Iris pigment epithelial cell (primary cell): ENCODE measurements at places on chromosomes 2 and 18.
A peak's percentile ranks its signal among the peaks of the same experiment; 100 is the strongest.

DNA sequence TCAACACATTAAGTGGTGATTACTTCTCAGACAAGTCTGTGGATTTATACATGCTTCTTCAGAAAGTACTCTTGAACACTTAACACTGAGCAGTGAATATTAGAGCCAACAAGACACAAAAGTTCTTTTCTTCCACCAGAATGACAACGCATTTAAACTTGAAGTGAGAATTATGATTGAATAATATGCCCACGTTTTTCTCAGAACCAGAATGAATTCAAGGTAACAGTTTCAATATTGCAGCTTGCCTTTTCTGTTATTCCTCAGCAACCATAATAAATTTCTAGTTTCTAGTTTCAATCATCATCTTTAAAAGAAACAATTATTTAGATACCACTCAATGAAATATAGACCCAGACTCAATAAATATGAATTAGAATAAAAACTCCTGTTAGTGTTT lies 547.0 kb downstream of the NUP35 start:
- DNase-seq, result no peak

DNA sequence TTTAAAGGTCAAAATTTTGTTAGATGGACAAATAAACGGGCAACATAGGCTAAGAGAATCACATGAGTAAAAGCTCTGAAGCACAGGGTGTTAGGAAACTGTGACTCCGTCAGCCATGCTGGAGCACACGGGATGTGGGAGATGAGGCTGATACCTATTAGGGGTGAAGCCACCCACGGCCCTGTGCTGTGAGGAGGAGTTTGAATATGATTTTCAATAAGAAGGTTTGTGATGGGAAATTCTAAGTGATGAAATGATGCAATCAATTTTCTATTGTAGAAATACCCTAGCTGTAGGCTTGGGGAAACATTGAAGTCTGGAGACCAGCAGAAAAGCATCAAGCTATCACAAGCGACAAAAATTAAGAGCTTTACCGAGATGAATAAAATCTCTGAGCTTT lies 431.3 kb downstream of the CMPK2 start:
- DNase-seq, result no peak

DNA sequence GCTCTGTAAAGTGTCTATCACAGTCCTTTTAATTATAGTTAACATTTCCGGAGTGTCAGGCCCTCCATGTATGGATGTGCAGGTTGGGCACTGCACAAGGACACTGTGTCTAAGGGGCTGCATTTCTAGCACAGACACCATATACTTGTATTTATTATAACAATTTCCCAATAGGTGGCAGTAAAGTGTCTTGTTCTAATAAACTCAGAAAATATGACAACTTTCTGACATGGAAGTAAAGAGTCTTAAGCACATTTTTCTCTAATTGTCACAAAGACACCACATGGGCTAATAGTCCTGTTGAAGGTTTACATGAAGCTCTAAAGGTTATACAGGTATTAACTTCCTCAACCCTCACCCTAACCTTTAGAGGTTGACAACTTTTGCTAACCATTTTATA lies 156.6 kb downstream of the DYSF start:
- peak; percentile 32 for DNase-seq

DNA sequence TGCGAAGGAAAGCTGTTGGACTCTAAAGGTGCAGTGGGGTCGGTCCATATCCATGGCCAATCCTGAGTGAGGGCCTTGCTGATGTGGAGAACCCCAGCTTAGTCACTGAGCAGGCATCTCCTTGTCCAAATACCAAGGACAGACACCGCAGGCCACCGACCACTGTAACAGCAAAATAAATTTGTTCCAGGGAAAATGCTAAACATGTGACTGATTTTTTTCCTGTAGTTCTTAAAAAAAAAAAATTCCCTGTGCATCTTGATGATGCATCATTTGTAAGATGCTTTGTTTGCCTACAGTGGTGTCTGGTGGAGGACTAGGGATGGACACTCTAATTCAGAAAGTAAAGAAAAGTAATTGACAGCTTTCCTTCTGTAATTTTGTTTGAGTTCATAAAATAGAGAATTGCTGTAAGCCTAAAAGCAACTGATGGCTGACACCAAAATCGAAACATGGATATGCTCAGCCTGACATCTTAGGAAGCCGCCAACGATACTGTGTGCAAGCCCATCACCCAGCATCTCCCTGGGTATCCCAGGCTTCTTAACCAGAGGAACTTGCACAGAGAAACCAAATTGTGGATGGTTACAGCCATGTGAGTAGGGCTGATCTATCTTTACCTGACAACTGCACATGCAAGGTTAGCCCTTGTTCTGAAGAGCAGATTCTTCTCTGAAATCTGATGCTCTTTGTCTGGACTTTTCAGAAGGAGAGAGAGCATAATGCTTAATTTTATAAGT lies 188.6 kb downstream of the ARL4C start:
- DNase-seq, result no peak

- DNase-seq, result no peak
These were observed 790.1 kb downstream of the CNTNAP5 start for GRCh38 chr2:124814968-124815745.

- peak; percentile 16 for DNase-seq
These were observed 96.0 kb downstream of the TFCP2L1 start for GRCh38 chr2:121189011-121189410.

GRCh38 chr18:23066504-23067039 lies 68.7 kb upstream of the CABLES1 start:
- no peak for DNase-seq
